ENCODE measurements at places on chromosomes 4 and X.

GRCh38 chrX:107710617-107711391, 64.8 kb downstream of the TSC22D3 start:
- DNase-seq: peak; percentile 91

DNA sequence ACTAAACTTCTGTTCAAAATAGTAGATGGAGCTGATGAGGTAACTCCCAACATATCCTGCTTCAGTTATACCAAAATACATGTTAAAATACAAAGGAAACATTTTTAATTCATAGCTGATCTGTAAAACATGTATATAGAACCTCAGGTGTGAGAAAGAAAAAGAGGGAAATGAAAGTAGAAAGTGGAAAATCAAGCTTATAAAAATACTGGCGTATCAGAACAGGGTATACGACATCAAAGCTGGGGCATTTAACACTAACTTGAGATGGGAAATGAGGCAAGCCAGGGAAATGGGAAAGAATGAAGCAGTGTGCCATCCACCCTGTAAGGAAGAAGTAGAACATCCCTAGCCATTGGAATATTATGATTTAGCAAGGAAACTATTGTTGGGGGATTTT, 767.5 kb downstream of the DMD start:
- no peak for DNase-seq

GRCh38 chr4:43360296-43360695, 467.8 kb downstream of the GRXCR1 start:
- DNase-seq: no peak

DNA sequence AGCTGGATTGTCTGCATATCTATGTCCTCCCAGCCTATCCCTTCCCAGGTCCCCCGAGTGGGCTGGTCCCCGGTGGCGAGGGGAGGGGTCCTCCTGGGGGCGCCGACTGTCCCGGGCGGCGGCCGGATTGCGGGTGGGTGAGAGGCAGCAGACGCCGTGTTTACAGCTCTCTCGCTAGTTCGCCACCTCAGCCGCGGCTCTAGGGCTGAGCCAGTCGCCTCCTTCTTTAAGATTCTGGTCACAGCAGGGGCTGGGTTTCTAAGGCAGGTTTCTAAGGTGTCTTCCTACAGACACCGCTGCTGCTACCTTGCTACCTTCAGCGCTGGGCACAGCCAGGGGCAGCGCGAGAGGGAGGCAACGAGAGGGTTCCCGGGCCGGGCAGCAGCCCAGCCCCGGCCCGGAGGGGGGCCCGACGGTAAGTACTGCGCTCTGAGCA, 57.2 kb downstream of the FRMPD3 start:
- DNase-seq: no peak
